ENCODE measurements at places on chromosomes 3 and 15.
A peak's percentile ranks its signal among the peaks of the same experiment; 100 is the strongest.

GRCh38 chr15:101216100-101216499 is 35.7 kb downstream of the CHSY1 start:
- no peak for DNase-seq

DNA sequence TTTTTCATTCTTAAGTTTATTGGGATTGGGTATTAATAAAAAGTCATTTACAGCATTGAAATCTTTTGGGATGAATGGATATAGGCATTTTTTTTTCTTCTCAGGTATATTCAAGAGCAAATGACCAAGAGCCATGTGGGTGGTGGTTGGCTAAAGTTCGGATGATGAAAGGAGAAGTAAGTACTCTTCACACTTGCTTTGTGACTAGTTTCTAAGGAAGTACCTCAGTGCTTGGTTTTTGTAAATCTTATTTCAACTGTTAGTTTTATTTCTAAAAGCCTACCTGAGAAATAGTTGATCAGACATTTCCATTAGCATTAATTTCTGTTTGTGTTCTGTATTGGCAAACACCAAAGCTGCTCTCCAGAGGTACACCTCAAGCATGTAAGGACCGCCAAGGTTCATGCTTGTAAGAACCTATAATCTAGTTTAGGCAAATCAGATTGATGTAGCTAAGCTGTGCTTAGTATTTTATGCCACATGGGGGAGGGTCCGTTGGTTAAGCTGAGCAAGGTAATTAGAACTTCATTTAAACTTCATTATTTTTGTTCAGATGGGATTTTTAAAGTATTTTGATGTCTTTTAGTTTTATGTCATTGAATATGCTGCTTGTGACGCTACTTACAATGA is 35.4 kb downstream of the FXR1 start:
- no peak for DNase-seq

- DNase-seq = no peak
These were observed 14.2 kb downstream of the BAHD1 start for GRCh38 chr15:40454904-40455391.

GRCh38 chr3:194485881-194486539 is 792 bp downstream of the ATP13A3 start:
- DNase-seq = peak; percentile 56

DNA sequence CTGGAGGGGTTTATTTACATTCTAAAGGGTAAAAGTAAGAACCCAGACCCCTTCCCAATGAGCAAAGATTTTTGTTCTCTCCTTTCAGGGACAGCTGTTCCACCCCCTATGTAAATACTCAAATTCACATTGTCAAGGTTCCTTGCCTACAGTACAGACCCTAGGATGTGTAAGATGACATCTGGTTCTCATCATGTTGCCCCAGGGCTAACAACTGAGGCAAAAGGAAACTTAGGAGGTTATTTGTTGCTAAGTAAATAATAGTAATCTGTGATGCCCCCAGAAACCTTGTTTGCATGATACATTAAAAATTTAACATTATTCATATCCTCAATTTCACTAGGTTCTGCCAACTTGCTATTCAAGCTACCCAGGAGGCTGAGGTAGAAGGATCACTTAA is 135.0 kb upstream of the CCNL1 start:
- DNase-seq = no peak

GRCh38 chr3:75332794-75333193 is 331.3 kb upstream of the FRG2C start:
- DNase-seq = no peak

DNA sequence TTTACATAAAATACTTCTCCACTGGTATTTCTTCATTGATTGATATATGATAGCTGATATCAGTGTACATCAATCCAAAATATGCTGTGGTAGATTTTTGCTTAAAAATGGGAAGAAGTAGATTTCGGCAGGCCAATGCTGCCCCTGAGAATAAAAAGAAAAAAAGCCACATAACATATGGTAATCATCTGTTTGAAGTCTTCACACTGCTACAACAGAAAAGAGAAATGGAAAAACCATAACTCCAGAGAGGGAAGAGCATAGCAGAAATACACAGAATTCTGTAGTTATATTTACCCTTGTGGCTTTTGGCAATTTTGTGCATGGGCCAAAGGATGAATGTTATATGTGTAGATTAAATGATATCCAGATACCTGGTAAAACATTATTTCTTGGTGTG is 143.1 kb upstream of the KCNMB2 start:
- no peak for DNase-seq

DNA sequence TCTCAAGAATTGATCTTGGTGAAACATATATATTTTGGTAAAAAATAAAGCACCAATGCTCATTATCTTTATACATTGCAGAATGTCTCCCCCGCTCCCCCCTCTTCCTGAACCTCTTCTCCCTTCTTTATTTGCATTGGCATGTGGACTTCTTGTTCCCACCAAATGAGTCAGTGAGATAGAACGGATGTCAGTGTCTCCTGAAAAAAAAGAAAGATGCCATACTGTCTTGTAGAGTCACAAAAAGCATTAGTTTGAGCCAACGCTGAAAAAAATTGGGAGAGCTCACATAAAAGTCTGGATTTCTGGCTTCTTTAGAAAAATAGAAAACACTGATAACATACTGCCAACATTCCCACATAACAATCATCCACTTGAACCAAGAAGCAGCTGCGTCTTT is 32.0 kb upstream of the STXBP5L start:
- no peak for DNase-seq

Data from stimulated activated CD8-positive, alpha-beta memory T cell treated with anti-CD3 and anti-CD28 coated beads, Interleukin-15, amount 100 ng/mL, for 48 hours (primary cell).